Stimulated activated CD8-positive, alpha-beta memory T cell treated with anti-CD3 and anti-CD28 coated beads, Interleukin-4, amount 100 ng/mL, for 48 hours (primary cell): ENCODE measurements at places on chromosomes 13 and 19.
A peak's percentile ranks its signal among the peaks of the same experiment; 100 is the strongest.

GRCh38 chr13:107035186-107035585 lies 467.2 kb upstream of the ARGLU1 start:
- DNase-seq: no peak

- no peak for DNase-seq
Observed at GRCh38 chr13:49412749-49413148, 31.1 kb downstream of the CAB39L start.

DNA sequence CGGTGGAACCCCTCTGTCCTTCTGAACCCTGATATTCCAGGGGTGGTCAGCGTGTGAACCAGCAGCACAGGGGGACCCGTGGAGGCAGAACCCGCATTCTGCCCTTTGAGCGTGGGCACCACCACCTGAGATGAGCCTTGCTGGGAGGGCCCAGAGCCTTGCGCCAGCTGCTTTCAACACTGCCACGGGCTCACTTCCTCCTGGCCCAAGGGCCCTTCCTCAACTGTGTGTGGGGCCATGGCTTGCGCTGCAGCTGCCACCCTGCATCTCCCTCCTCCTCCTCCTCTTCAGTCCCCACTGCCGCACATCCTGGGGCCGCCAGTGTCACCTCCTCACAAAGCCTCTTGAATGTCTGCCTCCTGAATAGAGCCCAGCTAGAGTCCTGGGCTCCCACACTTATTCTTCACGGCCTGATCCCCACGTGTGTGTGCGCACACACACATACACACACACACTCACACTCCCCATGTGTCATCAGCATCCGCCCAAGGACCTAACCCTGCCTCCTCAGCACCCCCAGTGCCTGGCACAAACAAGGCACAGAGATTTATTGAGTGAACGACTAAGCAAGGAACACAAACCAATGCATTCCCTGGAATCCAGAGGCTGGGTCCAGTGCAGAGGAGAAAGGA lies 26.9 kb upstream of the TMEM160 start:
- DNase-seq: no peak

DNA sequence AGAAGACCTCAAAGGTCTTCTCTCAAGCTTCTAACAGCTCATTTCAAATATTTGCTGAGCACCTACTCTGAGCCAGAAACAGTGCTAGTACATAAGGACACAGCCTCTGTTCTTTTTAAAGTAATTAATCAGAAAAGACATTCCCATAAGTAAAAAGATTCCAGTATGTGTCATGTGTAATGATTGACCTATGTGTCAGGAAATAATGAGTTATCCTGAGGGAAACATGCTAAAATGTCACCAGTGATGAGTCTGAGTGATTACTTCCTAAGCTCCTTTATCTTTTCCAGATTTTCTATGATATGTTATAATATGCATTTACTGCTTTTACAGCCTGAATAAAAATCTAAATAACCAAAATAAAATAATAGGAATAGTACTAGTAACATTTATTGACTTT lies 107.6 kb downstream of the SLC25A15 start:
- no peak for DNase-seq

DNA sequence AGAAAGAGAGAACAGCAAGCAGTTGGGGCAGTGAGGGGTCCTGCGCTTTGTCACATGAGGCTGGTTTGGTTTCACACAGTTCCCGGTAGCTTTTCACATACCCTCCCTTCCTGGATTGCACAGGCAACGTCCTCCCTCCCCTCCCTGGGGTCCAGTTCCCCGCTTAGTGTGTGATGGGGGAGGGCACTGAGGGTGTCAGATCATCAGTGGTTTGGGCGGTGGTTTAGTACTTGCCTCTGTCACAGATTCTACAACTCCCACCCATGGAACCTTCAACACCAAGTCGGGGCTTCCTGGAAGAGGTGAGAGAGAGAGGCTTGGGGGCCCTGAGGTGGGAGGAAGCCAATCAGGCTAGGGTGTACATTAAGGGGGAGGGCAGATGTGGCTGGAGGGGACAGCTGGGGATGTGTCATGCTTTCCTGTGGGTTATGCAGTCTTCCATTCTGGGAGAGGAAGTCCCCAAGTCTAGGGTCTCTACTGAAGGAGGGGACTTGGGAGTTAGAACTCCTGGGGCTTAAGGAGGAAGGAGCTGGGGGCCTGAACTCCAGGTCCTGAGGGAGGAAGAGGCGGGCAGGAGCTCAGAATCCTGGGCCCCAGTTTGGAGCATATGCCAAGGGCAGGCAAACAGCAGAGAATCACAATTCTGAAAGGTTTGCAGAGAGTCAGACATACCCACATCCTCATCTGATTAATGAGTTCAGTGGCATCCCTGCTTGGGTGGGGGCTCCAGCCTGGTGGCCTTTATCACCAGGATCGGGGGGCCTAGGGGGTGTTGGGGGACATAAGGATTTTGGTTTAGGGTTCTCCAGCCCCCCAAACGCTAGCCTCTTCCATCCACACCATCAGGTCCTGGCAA lies at the start of gene NKG7:
Gene NKG7, minus strand, starts transcription at position 6 of the 856 bp plus-strand sequence. CDS start 119 bp downstream, outside the sequence.
- peak; percentile 89 for DNase-seq

GRCh38 chr19:54436031-54436523 lies 12.9 kb upstream of the LENG8 start:
- no peak for DNase-seq

GRCh38 chr13:101016475-101016874 lies 341.9 kb upstream of the TMTC4 start:
- no peak for DNase-seq

- no peak for DNase-seq
Observed at GRCh38 chr19:41225238-41226052, 6.4 kb downstream of the AXL start.

GRCh38 chr19:290372-291005 lies 714 bp downstream of the PLPP2 start:
- peak; percentile 35 for DNase-seq

GRCh38 chr19:29454109-29454508 lies 71.7 kb upstream of the VSTM2B start:
- DNase-seq: no peak

- no peak for DNase-seq
Observed at GRCh38 chr13:113064534-113065405, 40.8 kb upstream of the F7 start.

DNA sequence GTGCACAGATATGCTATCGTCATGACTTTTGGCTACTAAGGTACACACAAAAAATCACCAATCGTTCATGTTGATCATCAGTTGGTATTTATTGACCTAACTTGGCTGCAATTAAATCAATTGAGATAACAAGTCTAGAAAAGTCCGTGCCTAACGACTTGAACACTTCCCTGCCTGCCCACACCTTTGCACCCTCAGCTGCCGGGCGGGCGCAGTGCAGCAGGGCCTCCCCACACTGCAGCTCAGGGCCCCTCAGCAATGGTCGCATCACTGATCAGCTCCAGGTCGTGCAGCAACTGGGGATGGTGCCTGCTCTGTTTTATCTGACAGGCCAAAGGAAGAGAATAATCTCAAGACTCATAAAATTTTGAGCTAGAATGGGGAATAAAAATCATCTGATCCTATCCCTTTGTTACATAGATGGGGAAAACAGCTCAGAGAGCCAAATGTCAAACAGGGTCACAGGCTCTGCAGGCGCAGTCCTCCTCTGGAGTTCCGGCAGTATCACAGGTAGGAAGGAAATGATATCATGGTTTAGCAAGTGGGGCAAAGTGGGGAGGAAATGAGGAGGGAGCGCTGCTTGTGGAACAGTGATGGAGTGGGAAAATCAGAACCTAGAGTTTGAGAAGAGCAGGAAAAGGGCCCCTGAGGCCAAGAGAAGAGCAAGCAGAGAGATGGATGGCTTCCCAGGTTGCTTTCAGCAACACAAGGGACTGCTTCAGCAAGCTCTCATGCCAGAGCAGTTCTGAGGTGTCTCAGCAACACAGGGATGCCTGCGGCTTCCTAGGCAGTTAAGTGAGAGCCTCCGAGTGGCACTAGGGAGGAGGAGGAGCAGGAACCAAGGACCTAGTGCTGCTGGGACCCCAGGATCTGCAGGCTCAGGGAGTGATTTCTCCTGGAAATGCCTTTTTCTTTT lies 57.5 kb downstream of the SLC7A1 start:
- DNase-seq: no peak

- DNase-seq: peak; percentile 81
Observed at GRCh38 chr19:7705387-7706187, 3.7 kb upstream of the FCER2 start.

GRCh38 chr13:75908141-75908540 lies 272.0 kb downstream of the LMO7 start:
- DNase-seq: no peak

DNA sequence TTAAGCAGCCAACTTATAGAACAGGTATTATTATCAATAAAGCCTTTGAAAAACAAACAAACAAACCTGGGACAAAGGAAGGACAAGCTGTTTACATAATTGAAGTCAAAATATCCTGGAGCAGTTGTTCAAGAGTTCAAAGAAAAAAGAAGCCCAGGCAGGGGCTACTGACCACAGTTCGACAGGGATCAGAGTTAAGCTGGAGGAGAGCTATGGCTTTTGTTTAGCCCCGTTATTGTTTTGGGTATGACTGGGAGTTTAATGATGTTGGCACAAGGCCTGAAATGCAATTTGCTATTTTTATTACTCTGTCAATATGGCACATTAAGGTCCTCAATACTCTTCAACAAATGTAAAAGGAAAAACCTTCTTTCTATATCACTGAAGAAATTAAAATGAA lies 624.4 kb upstream of the KLHL1 start:
- DNase-seq: no peak

- DNase-seq: no peak
Observed at GRCh38 chr13:19695829-19696228, 62.4 kb downstream of the MPHOSPH8 start.

DNA sequence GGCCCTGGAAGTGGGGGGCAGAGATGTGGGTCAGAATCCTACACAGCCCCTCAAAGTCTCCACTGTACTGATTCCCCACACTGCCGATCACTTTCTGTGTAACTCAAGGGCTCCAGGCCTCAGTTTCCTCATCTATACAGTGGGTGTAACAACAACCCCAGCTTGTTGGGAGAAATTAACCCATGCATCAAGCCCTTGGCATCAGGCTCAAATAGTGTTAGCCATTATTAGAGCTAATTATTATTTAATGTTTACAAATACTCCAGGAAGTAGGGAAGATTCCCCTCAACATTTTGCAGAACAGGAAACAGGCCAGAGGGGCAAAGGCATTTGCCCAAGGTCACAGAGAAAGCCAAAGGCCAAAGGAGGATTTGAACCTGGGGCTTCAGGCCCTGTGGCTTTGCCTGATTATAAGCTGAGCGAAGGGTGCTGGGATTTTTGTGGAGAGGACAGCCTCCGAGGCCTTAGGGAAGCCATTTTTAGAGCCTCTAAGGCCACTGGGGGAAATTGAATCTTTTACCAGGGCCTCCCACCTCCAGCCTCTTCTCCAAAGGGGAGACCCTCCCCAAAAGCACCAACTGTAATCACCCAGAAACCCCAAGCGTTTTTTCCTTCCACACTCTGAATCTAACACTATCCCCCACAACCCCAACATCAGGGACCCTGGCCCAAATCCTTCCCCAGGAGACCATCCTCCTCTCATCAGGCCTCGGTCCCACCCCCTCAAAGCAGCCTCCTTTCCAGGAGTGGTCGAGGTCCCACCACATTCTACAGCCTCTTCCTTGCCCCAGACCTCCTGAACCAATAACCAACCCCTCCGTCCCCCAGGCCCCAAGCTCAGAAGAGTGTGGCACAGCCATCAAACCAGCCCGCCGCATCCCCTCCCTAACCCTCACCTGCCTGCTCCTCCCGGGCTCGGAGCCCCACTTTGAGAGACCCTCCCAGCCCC lies 1.1 kb downstream of the FKBP8 start:
- DNase-seq: no peak
